ENCODE measurements at places on chromosomes 2 and 18.
A peak's percentile ranks its signal among the peaks of the same experiment; 100 is the strongest.

GRCh38 chr2:214193943-214194342 lies 216.9 kb upstream of the VWC2L start:
- DNase-seq = no peak

DNA sequence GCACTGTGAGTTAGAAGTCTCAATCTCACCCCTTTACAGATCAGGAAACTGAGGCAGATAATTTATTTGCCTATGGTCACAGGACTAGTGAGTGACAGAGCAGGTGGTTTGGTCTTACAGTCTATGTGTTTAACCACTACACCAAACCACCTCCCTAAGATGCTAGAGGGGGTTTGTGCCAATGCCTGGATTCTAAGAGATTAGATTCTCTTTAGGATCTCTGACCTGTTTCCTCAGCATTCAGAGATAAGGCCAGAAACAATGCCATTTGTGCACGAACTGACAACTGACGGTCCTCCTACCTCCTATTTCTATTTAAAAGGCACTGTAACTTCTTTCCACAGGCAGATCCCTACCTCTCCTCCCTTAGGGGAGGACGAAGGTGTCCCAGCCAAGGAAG lies 2.3 kb upstream of the SLC20A1 start:
- DNase-seq = no peak

GRCh38 chr18:5585653-5586052 lies 41.9 kb upstream of the EPB41L3 start:
- DNase-seq = no peak

- no peak for DNase-seq
These were observed 42.0 kb downstream of the PKP4 start for GRCh38 chr2:158498749-158499136.

GRCh38 chr2:42754021-42754775 lies 9.7 kb downstream of the OXER1 start:
- DNase-seq = no peak

- no peak for DNase-seq
These were observed 101.9 kb downstream of the USP40 start for GRCh38 chr2:233464531-233465240.

GRCh38 chr2:239153806-239154591 lies 246.8 kb downstream of the HDAC4 start:
- DNase-seq = no peak

- no peak for DNase-seq
These were observed 8.6 kb upstream of the ZNF407 start for GRCh38 chr18:74589021-74589420.

- no peak for DNase-seq
These were observed 6.6 kb downstream of the EMX1 start for GRCh38 chr2:72923833-72924352.

DNA sequence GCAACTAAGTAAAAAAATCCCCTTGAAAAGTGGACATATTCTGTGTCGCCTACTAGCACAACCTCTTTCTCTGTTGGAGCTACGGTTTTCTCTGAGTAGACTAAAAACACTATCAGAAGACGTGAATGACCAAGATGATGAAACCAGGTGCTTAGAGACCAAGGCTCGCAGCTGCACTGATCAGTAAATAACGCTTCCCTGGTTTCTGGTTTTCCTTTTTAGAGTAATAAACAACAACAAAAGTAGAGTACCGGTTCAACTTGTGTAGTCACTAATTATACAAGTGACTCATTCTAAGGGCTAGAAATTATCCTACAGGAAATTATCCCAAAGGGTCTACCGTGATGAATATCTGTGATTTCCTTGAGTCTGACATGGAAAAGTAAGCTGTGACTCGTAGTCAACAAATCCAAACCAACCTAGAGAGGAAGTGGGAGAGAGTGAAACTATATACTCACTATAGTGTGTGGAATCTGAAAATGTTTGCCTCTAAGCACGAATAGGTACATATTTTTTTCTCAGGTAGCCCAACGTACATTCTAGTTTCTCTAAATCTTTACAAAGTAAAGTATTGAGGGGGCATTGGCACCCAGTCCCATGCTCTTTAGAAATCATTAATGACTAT lies 17.8 kb downstream of the RASGRP3 start:
- DNase-seq = no peak

- no peak for DNase-seq
These were observed 22.6 kb downstream of the MEIS1 start for GRCh38 chr2:66457545-66457944.

GRCh38 chr2:13996527-13996926 lies 636.0 kb upstream of the LRATD1 start:
- no peak for DNase-seq

DNA sequence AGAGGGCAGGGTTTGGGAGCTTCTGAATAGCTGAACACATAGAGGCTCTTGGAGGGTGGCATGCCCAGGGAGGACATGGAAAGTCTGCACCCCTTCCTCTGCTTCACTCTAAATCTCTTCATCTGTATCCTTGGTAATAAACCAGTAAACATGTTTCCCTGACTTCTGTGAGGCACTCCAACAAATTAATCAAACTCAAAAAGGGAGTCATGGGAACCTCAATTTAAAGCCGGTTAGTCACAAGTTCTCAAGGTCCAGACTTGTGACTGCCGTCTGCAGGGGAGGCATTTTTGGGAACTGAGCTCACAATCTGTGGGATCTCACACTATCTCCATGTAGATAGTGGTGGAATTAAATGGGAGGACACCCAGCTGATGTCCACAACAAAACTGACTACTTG lies 33.1 kb upstream of the STON1 start:
- DNase-seq = no peak

- DNase-seq = no peak
These were observed 190.8 kb downstream of the RNF152 start for GRCh38 chr18:61702007-61702406.

DNA sequence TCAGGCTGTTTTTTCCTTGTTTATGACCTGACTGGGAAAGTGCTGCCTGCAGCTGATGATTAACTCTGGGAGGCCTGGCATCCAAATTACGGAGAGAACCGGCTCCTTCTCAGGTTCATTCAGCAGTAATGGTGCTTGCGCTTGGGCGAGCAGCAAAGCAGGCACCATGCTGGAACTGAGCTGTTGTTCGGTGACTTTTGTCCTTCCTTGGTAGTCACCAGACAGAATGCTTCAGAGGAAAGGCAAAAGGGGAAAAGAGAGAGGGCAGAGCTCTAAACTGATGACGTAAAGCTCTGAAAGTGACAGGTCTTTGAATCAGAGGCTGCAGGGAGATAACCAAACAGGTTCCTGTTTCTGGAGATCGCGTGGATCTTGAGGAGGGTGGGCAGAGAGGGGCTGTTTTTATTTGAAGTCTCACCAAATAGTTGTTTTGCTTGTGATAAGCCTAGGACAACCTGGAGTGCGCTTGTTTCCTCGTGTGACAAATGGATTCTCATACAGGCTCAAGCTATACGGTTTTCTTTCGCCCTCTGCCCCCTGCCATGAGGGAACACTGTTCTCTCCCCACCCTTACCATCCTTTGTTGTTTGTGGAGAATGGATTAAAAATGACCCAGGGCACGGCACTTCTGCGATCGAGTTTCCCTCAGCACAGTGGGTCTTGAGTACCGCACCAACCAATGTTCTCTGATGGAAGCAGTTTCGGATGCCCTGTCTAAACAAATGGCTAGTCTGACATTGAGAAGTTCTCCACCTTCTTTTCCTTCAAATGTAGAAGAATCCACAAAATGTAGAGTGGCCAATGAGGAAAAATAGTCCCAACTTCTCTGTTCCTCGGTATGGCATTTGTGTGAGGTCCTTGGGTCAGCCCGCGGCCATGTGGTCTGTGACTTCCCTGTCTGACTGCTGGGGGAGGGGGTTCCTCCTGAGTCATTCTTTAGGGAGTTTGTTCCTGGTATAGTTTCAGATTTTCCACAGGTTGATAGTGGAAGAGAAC lies 1.3 kb downstream of the RASGRP3 start:
- peak; percentile 7 for DNase-seq

DNA sequence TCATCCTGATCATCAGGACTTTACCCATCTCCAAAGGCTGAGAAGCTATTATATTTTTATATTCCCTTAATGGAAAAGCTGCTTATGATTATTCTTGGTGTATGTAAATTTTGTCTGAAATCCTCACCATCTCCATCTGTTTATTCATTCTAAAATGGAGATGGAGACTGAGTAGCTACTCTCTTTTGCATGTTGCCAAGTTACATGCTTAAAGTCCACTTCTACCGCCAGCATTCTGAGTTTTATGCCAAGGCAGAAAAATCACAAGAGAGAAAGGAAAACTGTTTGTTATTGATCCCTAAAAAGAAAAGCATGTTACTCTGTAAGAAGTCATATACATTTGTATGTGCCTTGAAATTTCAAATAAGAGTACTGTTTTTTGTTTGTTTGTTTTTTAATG lies 94.4 kb upstream of the NOSTRIN start:
- no peak for DNase-seq

- no peak for DNase-seq
These were observed 210.0 kb upstream of the ACVR2A start for GRCh38 chr2:147634826-147635225.

GRCh38 chr2:113700186-113700841 lies 56.1 kb downstream of the SLC35F5 start:
- DNase-seq = peak; percentile 48

GRCh38 chr18:63994783-63995399 lies 25.0 kb downstream of the SERPINB8 start:
- no peak for DNase-seq

DNA sequence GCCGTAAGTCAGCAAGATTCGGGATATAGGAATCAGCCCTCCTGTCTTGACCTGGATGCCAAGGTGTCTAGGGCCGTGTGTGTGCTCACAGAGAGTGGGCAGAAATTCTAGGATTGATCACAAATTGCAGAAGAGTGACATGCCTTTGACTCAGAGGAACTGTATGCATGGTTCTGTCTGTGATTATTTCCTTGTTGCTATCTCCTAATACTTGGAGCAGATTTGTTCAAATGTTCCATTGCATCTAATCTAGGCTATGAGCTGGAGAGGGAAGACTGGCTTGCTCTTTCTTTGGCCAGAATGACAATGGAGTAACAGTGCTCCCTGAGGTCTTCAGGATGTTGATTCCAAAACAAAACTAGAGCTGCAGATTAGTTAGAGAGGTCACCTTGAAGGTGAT lies 115.0 kb downstream of the EN1 start:
- DNase-seq = no peak

DNA sequence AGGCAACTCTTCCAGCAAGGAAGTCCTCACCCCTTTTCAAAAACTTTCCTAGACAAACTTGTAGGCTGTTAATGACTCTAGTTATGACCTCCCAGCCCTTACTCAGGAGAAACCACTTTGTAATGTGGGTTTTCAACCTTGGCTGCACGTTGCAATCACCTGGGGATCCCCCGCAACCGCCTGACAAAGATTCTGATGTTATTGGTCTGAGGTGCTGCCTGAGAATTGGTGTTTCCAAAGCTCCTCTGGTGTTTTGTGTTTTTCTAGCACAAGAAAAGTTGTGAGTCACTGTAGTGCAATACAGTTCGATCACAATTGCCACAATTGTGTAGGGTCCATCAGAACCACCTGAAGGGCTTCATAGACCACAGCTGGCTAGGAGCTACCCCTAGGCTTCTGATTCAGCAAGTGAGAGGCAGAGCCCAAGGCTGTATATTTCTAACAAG lies 121.6 kb downstream of the SP100 start:
- no peak for DNase-seq

DNA sequence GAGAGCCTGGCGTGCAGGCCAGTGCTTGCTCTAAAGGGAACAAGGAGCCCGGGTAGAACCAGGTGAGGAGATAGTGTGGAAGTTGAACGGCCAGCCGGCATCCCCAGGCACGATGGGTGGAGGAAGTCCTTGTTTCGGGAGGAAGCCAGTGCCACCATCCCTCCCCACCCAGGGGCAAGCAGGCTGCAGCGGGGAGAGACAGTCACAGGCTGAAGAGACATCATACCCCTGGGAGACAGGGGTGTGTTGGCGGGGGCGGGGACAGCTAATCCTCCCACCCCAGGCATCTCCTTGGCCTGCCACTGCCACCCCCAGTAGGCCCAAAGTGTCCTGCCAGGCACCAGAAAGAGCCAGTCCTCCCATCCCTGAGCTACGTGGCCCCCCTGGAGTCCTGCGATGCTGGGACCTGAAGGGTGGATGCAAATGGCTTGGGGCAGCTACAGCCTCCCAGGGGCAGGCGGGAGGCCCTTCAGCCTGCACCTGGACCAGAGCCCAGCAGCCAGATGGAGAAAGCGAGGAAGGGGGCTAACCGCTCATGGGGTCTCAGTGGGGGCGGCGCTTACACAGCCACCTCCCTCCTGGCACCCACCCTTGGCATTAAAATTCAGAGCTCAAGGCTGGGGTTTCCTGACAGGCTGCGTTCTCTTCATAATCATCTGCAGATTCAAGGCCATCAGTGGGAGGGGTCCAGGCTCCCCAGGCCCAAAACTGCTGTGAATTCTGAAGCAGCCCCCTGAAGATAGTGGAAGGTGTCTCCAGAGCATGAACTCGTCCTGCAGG lies 14.8 kb upstream of the GPR55 start:
- DNase-seq = no peak

DNA sequence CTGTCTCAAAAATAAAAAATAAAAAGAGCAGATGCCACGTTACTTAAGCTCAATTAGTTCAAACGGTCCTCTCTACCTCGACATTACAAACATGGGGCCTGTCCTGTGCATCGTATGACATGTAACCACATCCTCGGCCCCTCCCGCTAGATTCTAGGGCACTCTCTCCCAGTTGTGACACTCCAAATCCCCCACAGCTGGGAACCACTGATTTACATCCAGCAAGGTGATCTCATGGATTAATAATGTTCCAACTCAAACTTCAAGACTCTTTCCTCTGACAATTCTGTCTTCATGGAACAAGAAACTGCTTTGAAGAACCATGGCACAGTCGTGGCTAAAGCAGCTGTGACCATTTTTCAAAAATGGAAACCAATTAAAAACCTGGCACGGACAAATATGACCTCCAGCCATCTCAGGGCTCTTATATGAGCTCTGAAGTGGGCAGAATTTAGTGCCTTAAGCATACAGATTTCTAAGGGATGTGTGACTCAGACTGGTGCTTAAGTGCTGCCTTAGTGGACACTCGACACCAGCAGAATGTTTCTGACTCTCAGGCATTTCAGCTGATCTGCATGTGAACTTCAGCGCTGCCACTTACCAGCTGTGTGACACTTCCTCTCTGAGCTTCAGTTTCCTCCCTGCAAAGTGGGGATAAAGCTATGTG lies 31.7 kb upstream of the ASAP2 start:
- DNase-seq = no peak

- no peak for DNase-seq
These were observed 15.2 kb downstream of the OTOF start for GRCh38 chr2:26462511-26463243.

- no peak for DNase-seq
These were observed 187.5 kb upstream of the NRXN1 start for GRCh38 chr2:51219468-51219867.

DNA sequence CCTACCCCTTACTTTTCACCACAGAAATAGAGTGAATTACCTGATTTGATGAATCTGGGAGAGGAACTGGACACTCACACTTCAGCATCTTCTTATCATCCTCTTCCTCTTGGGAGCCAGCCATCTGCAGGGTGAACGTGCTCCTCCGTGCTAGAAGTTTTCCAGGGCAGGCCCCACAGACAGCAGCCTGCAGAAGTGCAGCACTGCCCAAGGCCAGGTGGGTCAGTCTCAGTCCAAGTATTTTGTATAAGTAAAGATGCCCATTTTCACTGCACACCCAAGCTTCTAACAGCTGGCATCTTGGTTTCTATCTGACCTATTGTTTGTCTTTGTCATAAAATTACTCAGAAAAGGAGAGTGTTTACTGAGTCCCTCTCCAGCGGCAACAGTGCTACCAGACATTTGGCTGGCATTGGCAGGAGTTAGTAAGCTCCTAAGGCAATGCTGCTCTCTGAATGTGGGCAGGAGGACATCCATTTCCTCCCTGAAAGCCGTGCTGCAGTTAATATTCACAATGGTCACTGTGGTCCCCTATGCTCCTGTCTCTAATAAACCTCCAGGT lies 222.6 kb upstream of the CTAGE1 start:
- DNase-seq = no peak

- no peak for DNase-seq
These were observed 147.3 kb downstream of the B3GNT2 start for GRCh38 chr2:62343206-62343605.
